Cerebellar nuclear complex (tissue), 1 donor: ENCODE measurements at places on chromosomes 12 and 14.

GRCh38 chr14:69235708-69236107 lies 24.2 kb upstream of the GALNT16 start:
- DNase-seq = no peak

DNA sequence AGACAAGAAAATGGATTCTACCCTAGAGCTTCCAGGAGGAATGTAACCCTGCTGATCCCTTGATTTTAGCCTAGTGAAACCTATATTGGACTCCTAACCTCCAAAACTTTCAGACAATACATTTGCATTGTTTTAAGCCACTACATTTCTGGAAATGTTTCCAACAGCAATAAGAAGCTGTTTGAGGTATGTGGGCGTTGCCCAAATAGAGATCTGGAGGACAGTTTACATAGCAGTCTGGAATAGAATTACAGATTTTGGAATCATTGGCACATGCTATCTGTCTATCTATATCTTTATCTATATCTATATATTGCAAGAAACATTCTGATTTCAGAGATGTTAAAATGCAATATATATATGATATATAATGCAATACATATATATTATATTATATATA lies 42.4 kb upstream of the EGLN3 start:
- DNase-seq = no peak

- no peak for DNase-seq
These were observed 10.5 kb downstream of the MLXIP start for GRCh38 chr12:122089077-122089476.

GRCh38 chr14:68688872-68689371 lies 103.9 kb downstream of the ZFP36L1 start:
- no peak for DNase-seq

GRCh38 chr12:127628645-127629044 lies 638.3 kb upstream of the TMEM132C start:
- no peak for DNase-seq

- DNase-seq = no peak
These were observed 415.4 kb downstream of the ZFP36L1 start for GRCh38 chr14:68377459-68377858.

DNA sequence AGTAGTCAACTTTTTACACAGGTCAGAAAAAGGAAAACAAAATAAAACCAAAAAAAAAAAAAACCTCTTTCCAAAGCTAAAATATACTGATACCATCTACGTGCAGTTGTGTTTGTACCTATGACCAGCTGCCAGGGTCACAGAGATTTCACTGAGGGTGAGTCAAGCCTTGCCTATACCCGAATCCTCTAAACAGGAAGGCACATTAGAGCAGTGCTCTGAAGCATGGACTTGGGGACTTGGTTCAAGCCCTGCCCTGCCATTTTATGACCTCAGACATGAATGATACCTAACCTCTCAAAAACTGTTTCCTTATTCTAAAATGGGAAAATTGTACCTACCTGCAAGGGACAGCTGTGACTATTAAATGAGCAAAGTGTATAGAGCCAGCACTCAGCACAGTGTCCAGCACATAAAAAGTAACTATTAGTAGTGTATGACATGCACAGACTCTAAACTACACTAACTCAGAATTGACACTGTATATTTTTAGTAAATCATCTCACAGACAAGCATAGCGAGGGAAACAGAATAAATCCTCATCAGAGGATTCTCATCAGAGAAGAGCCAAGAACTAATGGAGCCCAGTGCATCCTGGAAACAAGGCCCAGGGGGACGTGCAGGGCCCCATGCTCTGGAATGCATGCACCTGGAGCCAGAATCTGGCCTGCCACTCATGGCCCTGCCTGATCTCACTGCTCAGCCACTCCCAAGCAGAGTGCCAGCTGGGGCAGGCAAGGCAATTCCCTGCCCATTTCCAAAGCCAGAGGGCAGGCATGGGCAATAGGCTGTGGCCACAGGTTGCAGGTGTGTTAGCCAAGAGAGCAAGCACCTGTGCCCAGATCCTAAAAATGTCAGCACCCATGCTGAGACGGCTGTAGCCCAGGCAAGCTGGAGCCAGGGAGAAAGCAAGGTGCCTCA lies 57.0 kb downstream of the NT5DC3 start:
- no peak for DNase-seq

DNA sequence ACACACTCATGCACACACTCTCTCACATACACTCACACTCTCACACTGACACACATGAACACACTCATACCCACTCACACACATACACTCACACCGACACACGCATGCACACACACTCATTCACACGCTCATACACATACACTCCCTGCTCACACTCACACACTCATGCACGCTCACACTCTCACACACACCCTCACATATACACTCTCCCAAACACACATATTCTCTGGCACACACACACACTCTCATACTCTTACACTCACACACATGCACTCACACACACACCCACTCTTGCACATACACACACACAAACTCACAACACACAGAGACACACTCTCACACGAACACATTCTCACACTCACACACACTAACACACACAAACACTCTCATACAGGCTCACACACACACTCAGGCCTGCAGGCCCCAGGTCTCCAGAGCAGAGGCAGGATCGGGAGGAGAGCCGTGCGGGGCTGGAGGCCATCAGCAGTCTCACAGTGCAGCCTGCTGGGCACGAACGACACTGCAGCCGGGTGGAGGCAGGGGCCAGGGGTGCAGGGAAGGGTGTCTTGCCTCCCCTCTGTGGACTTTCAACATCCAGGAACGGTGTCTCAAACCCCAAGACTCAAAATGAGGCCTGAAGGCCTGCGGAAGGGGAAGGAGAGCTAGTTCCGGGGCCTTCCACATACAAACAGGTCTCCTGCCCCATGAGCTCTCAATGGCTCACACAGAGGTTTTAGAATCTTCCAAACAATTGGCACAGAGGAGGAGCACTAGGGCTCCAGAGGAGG lies 148.7 kb downstream of the ANO2 start:
- DNase-seq = no peak

DNA sequence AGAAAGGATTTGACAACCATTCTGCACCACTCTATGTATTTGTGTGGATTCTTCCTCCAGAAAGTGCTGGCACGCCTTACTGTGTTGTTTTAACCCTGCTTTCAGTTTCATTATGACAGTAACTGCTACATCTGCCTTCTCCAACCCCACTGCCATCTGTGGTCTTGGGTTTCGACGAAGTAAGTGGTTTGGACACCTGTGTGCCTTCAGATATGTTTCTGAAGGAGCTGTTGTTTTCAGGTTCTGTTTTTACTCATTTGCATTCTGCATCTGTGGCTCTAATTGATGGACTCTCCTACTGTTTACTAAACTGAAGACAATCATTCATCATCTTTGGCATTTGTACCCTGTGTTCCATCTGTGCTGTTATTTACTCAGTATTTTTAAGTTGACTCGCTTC lies 4.1 kb downstream of the TSHR start:
- DNase-seq = no peak

- no peak for DNase-seq
These were observed 26.5 kb upstream of the CORO1C start for GRCh38 chr12:108757856-108758255.
